ENCODE measurements at places on chromosomes 13 and 19.

- DNase-seq: no peak
Measured at GRCh38 chr19:21699197-21699596, 68.2 kb downstream of the ZNF100 start.

GRCh38 chr13:100298691-100299090 is 209.8 kb downstream of the PCCA start:
- no peak for DNase-seq

DNA sequence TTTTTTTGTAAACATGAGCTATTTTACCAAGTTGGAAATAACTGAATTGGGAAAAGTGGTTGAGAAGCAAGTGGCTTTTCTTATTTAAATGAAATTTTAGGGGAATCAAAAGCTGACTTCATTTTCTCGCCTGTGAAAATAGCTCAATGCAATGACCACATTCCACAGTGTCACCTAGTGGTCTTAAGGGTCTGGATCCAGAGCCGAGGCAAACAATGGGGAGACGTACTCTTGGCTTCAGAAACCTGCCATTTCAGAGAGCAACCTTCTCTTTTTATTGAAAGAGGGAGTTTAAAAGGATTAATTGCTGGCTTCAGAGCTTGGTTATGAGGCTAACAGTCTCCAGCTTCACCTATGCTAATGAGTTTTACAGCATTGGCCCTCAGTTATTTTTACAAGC is 39.7 kb upstream of the RXFP2 start:
- no peak for DNase-seq

DNA sequence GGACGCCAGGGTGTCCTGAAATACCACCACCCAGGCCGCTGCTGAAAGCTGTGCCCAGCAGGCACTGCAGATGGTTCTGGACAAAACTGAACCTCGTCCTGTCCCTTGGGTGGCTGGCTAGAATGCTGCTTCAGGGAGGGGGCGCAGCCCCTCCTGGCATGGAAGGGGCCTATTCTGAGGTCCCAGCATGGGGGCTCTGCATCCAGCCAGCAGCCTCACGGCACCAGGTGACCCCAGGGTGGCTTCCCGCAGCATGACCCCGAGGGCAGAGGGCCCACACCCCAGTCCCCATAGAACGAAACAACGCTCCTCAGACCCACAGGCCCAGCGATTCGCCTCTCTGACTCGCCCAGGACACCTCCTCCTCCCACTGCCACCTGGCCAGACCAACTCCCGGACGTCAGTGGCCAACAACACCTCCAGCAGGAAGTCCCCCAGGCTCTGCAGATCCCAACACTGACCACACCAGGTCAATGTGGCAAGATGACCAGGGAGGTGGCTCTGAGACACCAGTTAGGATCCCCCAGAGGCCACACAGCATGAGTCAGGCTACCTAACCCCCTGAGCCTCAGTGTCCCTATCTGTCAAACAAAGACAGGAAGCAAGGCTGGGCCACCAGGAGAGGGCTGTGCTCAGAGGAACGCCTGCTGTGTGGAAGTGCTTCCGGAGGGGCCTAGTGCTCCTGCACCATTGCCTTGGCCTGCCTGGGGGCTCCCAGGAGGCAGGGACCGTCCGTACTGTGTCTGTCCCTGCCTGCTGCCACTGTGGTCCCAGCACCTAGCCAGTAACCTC is 6.1 kb downstream of the MKNK2 start:
- no peak for DNase-seq

GRCh38 chr19:13838435-13839129 is 38.4 kb upstream of the NANOS3 start:
- no peak for DNase-seq

GRCh38 chr13:61413572-61414535 is 1.8 kb downstream of the PCDH20 start:
- DNase-seq: no peak

DNA sequence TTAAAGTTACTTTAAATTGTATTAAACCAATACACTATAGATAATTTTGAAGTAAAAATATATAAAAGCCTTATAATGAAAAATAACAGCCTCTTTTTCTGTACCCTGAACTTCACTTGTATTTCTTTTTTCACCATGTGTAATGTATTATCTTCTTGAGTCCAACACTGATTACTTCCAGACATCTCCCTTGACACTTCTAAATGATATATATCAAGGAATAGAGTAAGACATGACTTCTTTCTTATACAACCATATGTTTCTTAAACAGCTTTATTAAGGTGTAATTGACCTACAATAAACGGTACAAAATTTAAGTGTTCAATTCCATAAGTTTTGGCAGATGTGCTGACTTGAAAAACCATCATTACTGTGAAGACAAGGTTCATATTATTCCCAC is 531.9 kb downstream of the OLFM4 start:
- no peak for DNase-seq

DNA sequence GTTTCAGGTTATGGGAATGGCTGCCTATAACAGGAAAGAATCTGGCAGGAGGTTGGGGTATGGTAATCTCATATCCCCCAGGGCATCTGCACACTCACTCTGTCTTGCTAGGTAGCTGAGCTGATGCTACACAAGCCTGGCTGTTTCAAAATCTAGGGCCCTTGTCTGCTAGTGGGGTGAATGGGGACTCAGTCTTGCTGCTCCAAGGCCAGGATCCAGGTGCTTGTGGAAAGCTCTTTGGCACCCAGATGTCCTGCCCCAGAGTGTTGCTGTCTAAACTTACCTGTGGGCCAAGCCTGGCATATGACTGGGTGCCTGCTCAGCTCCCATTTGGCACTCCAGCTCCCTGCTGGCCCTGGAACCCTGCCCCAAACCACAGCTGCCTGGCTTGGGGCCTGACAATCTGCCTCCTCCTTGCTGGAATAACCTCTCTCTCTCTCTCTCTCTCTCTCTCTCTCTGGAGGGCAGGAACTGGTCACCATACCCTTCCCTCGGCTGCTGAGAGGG is 158.1 kb upstream of the TSC22D1 start:
- DNase-seq: no peak
